Tibial nerve (tissue), 4 donors: ENCODE measurements at places on chromosomes 6 and 20.

DNA sequence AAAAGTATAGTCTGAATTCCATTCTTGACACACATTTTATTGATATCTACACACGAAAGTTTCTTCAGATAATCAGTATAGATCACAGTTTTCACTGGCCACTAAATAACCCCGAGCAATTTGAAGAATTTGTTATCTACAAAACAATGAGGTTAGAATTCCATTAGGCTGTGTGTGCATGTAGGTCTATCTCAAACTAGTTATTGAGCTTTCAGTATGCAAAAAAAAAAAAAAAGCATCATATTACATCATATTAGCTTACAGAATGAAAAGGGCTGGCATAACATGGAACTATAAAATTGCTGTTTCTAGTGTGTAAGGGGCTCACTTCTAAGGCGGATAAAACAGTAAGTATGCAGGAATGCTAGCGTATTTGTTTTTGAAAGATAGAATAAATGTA, 59.5 kb upstream of the ADGRG6 start:
- DNase-seq, result no peak

GRCh38 chr6:42694586-42694985, 27.8 kb downstream of the PRPH2 start:
- no peak for DNase-seq

DNA sequence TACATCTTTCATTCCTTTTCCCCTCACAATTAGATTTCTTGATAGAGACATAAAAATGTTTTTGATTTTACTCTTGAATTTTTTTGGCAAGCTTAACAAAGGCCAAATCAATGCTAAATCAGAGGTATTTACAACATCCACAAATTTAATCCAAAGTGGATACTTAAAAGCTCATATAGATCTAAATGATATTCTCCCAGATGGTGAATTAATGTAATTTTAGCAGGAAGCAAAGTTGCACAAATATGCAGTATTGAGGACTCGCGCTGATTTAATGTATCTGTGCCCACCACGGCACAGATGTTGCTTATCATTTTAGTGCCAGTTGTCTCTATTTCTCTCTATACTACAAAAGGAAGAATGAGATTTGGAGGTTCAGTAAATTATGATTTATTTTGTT, 167.4 kb downstream of the COL19A1 start:
- no peak for DNase-seq

- DNase-seq, result no peak
Measured at GRCh38 chr20:44942264-44942973, 17.8 kb downstream of the TOMM34 start.
